KG1 (cell line): ENCODE measurements at places on chromosomes 1 and 21.

GRCh38 chr1:228206582-228207351 lies 1.1 kb upstream of the OBSCN start:
- DNase-seq: no peak

DNA sequence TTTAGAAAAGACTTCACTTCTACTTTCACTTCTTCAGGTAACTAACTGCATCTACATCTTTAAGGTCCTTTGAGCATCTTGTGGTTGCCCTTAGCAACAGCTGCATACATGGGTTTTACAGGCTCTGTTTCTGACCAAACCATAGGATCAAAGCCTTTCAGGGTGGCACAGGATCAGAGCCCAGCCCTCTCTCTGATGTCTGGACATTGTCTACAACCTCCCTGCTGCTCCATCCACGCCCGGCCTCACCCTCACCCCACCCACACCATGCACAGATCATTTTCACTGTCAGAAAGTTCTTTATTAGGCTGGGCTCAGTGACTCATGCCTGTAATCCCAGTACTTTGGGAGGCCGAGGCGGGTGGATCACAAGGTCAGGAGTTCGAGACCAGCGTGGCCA lies 5.2 kb downstream of the NCF2 start:
- DNase-seq: no peak

- DNase-seq: no peak
Observed at GRCh38 chr1:29599826-29600225, 363.5 kb downstream of the PTPRU start.

- no peak for DNase-seq
Observed at GRCh38 chr1:44045064-44045463, 13.8 kb upstream of the SLC6A9 start.

DNA sequence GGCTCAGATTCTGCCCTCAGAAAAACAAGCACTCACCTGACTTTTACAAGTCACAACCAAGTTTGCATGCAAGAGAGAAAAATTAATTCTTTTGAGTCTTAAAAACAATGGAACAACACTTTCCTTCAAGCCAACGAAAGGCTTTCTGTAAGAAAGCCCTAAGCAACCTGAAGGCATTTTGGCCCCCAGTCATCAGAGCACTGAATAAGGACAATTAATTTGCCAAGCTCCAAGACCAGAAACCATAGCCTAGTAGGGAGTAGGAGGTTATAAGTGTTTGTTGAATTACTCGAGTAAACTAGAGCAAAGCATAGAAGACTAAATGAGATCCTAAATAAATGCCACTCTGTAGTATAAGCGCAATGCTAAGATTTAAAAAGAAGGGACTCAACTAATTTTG lies 4.7 kb downstream of the TGFBR3 start:
- DNase-seq: no peak

- DNase-seq: no peak
Observed at GRCh38 chr1:26717017-26717491, 21.2 kb downstream of the ARID1A start.

GRCh38 chr1:160346958-160347357 lies 3.8 kb downstream of the NCSTN start:
- no peak for DNase-seq

GRCh38 chr1:9711466-9712020 lies 60.0 kb downstream of the PIK3CD start:
- DNase-seq: no peak

GRCh38 chr21:28356422-28356821 lies 636.3 kb downstream of the LTN1 start:
- no peak for DNase-seq

DNA sequence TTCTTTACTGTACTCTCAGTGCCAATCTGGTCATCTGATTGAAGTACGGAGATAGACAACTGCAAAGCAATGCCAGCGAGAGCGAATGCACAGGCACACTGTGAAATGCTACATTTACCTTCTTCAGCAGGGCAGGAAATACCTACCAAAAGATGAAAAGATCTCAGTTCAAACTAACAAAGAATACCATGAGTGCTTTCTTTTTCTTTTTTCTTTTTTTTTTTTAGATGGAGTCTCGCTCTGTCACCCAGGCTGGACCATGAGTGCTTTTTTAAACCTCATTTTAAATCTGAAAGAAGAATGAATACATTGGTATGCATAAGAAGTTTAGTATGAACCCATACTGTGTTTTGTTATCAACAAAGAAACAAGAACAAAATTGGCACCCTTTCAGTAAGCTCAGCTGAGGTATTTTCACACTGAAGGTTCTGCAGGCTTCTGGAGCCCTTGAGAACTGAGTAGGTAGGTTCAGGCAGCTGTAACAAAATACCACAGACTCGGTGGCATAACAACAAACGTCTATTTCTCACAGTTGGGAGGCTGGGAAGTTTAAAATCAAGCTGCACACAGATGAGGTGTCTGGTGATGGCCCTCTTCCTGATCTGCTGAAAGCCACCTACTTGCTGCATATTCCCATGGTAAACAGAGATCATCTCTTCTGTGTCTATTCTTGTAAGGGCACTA lies 1.7 kb upstream of the CHI3L2 start:
- no peak for DNase-seq

- no peak for DNase-seq
Observed at GRCh38 chr1:217214551-217214950, 416.3 kb downstream of the GPATCH2 start.

- no peak for DNase-seq
Observed at GRCh38 chr1:185373813-185374529, 56.9 kb upstream of the IVNS1ABP start.

DNA sequence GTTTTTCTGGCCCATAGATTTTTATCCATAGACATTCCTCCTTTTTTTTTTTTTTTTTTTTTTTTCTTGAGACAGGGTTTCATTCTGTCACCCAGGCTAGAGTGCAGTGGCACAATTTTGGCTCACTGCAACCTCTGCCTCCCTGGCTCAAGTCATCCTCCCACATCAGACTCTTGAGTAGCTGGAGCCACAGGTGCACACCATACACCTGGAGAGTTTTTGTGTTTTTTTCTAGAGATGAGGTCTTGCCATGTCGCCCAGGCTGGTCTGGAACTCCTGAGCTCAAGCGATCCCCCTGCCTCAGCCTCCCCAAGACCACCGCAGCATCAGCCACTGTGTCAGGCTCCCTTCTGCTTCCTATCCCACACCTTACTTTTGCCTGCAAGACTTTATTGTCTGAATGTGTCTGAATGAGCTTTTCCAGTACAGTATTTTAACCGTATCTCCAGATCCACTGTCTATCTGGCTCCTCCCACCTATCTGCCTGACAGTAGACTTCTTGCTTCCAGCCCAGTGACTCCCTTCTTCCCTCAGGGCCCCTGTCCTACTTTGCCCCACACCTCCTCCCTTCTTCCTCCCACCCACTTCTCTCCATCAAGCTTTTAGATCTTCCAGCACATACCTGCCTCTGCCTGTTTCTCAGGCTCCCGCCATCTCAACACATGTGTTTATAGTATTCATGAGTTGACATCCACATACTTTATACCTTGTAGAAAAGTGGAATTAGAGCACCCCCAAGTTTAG lies 6.1 kb downstream of the C1orf21 start:
- no peak for DNase-seq

- no peak for DNase-seq
Observed at GRCh38 chr1:24540906-24541710, 14.8 kb upstream of the NCMAP start.
